ENCODE measurements at places on chromosomes 12 and 14.

- DNase-seq: no peak
Observed at GRCh38 chr12:100171248-100171647, 28.6 kb upstream of the BLTP3B start.

DNA sequence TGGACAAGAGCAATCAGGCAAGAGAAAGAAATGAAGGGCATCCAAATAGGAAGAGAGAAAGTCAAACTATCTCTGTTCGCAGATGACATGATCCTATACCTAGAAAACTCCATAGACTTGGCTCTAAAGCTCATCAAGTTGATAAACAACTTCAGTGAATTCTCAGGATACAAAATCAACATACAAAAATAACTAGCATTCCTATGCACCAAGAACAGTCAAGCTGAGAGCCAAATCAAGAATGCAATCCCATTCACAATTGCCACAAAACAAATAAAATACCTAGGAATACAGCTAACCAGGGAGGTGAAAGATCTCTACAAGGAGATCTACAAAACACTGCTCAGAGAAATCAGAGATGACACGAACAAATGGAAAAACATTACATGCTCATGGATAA lies 417.5 kb upstream of the ATP2B1 start:
- no peak for DNase-seq

DNA sequence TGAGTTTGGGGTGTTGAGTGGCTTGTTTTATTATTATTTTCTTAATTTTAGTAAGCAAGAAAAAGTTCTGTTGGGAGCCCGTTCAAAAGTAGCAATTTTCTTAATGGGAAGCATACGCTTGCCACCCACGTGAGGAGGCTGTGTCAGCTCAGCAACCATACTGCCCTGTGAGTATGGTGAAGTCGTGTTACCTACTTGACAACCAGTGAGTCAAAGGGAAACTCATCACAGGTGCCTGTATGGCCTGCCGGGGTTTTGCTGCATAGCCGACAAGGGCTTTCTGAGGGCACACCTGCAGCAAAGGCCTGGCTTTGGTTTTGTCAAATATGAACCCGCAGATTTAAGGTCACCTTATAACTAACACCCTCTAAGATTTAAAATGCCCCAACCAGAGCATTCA lies 31.1 kb downstream of the PITPNM2 start:
- DNase-seq: no peak

DNA sequence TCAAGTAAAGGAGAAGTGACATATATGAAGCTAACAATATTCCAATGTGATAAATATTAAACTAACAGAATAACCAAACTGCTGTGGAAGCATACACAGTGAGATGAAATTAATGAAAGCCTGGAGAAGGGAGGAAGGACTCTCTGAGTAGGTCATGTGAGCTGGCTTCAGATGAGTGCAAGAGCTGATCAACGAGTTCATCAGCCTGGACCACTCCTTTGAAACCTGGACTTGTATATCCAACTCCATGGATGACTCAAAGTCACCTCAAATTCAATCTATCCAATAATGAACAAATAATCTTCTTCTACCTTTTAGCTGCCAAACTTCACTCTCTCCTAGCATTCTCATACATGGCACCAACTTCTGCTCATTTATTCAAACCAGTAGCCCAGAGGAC lies 246.1 kb downstream of the SSPN start:
- no peak for DNase-seq

- DNase-seq: no peak
Observed at GRCh38 chr14:58026967-58027366, 125.0 kb downstream of the ARMH4 start.

DNA sequence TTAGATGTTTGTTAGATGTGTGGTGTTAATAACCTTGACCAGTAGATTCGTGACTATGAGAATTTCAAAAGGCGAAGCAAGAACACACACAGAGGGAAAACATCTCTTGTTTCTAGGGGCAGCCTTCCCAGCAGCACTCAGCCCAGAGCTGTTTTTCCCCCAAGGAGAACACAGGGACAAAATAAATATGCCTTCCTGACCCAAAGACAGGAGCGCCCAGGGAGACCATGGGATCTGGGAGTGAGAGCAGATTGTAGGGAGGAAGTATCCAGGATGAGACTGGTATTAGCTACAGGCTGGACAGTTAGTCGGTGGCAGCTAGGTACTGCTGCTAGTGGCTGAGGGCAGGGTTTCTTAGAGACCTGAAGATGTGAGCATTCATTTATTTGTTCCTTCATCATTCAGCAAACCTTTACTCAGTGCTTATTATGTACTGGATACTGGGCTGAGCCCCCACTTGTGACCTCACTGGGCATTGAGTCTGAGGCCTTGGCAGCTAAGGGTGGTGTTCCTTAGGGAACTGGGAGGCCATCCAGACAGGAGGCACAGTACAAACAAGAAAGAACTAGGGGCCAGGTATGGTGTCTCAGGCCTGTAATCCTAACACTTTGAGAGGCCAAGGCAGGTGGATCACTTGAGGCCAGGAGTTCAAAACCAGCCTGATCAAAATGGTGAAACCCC lies 469.8 kb downstream of the ZFP36L1 start:
- no peak for DNase-seq

DNA sequence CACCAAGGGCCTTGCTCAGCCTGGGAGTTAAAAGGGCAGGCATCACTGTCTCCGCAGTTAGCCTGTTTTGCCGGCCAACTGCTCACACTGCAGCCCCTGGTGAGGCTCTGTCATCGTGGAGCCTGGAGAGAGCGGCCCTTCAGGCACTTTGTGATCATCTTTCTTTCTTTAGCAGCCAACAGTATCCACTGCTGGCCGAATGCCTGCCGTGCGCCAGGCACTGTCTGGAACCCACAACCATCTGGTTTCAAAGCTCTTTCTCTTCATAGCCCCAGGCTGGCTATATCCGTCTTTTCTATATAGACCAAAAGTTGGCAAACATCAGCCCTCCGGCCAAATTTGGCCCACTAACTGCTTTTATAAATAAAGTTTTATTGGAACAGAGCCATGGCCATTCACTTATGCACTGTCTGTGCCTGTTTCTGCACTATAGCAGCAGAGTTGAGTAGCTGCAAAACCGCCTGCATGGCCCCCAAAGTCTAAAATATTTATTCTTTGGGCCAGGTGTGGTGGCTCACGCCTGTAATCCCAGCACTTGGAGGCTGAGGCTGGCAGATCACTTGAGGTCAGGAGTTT lies 29.5 kb downstream of the SLC8B1 start:
- no peak for DNase-seq

- DNase-seq: no peak
Observed at GRCh38 chr14:94775871-94776210, 5.9 kb upstream of the GSC start.

DNA sequence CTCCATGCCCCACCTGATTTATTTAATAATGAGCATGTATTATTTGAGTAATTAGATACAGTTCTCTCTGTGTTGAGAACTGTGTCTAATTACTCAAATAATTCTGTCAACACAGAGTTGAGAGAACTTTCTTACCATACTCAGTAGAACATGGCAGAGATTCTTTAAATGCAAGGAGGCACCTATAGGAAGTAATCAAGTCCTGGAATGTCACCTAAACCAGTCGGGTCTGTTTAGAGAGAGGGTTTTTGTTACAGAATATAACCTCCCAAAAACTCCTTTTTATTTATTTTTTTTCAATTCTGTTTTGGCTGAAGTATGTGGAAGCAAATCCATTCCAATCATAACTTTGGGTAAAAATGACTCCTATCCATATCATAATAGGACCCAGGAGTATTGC lies 37.5 kb upstream of the CIT start:
- DNase-seq: no peak

DNA sequence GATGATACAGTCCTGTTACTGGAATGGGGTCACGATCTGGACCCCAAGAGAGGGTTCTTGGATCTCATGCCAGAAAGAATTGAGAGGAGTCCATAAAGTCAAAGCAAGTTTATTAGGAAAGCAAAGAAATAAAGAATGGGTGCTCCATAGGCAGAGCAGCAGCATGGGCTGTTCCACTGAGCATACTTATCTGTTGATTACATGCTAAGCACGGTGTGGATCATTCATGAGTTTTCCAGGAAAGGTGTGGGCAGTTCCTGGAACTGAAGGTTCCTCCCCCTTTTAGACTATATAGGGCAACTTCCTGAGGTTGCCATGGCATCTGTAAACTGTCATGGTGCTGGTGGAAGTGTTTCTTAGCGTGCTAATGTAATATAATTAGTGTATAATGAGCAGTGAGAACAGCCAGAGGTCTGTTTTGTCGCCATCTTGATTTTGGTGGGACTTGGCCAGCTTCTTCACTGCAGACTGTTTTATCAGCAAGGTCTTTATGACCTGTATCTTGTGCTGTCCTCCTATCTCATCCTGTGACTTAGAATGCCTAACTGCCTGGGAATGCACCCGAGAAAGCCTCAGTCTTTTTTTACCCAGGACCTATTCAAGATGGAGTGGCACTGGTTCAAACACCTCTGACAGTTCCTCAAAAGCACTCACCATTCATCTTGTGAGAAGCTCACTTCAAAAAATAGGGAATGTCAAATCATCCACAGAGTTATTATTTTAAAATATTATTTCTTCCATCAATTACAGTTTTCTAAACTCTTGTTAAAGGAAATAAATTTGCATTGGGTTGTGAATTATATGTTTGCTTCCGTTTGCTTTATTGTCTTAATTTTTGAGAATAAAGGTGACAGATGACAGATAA lies 1358.8 kb upstream of the TMEM132C start:
- DNase-seq: no peak

DNA sequence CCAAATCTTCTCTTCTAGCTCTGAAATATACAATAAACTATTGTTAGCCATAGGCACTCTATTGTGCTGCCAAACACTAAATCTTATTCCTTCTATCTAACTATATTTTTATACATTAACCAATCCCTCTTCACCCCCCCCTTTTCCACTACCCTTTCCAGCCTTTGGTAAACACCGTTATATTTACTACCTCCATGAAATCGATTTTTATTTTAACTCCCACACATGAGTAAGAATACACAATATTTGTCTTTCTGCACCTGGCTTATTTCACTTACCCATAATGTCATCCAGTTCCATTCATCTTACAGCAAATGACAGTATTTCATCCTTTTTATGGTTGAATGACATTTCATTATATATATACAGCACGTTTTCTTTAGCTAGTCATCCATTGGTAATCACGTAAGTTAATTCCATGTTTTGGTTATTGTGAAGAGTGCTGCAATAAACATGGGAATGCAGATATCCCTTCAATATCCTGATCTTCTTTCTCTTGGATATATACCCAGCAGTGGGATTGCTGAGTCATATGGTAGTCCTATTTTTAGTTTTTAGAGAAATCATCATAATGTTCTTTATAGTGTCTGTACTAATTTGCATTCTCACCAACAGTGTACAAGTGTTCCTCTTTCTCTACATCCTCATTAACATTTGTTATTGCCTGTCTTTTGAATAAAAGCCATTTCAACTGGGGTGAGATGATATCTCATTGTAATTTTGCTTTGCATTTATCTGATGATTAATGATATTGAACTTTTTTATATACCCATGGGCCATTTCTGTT lies 34.2 kb upstream of the PLBD1 start:
- DNase-seq: no peak

GRCh38 chr14:68585690-68586089 lies 207.2 kb downstream of the ZFP36L1 start:
- DNase-seq: no peak

DNA sequence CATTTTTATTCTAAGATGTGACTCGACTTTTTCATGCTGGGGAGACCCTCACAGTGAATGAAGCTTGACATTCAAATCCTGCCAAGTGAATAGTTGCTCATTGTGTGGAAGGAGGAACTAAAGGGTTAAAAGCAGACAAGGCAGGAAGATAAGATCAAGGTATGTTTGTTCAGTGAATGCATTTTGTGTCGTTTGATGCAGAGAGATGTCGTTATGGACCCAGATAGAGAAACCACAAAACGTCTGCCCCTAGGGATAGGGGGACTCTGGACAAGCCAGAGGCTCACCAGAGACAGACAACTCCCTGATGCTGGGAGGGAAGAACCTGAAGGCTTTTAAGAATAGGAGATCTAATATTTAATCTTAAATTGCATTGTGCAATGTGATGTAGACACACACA lies 72.5 kb upstream of the MYL2 start:
- DNase-seq: no peak

- no peak for DNase-seq
Observed at GRCh38 chr12:124179936-124180607, 114.8 kb upstream of the RFLNA start.

DNA sequence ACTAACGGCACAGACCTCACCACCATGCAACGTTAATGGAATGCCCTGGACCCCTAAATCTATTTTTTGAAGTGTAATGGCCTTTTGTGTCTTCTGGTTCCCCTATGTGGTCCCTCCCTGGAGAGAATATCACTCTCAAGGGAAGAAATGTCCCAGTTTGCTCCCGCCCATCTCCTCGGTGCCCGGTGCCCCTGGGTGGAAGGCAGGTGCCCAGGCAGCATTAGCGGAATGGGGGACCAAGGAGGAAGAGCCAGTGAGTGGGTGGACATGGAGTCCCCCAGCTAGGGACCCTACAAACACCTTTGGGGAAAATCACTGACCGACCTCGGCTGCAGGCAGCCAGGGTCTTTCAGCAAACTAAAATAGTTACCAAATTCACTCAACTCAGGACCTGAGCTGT lies 212.1 kb upstream of the RTL1 start:
- no peak for DNase-seq

GRCh38 chr12:64090047-64090446 lies 132.0 kb downstream of the KICS2 start:
- DNase-seq: no peak

- DNase-seq: no peak
Observed at GRCh38 chr12:52198454-52199215, 6.8 kb upstream of the KRT80 start.

DNA sequence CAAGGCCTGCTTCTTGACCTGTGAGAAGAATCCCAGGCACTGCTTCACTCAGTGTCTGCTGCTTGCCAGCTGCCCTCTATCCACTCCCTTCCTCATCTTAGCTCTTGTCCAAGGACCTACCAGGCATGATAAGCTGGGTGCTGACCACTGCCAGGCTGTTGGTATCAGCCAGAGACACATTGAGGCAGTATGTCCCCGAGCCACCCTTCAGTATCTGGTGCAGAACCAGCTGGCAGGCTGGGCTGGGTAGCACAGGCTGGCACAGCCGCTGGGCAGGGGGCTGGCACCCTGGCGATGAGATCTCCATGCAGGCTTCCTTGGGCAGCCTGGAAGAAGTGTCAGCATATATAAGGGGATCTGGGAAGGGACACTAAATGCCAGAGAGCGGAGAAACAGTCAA lies 10.5 kb downstream of the PMEL start:
- DNase-seq: no peak
